DMS79 treated with DMSO at 0.1 percent for 48 hours (cell line): ENCODE measurements at places on chromosomes 4 and X.

GRCh38 chrX:77742788-77743476 lies 43.1 kb downstream of the ATRX start:
- DNase-seq: no peak

DNA sequence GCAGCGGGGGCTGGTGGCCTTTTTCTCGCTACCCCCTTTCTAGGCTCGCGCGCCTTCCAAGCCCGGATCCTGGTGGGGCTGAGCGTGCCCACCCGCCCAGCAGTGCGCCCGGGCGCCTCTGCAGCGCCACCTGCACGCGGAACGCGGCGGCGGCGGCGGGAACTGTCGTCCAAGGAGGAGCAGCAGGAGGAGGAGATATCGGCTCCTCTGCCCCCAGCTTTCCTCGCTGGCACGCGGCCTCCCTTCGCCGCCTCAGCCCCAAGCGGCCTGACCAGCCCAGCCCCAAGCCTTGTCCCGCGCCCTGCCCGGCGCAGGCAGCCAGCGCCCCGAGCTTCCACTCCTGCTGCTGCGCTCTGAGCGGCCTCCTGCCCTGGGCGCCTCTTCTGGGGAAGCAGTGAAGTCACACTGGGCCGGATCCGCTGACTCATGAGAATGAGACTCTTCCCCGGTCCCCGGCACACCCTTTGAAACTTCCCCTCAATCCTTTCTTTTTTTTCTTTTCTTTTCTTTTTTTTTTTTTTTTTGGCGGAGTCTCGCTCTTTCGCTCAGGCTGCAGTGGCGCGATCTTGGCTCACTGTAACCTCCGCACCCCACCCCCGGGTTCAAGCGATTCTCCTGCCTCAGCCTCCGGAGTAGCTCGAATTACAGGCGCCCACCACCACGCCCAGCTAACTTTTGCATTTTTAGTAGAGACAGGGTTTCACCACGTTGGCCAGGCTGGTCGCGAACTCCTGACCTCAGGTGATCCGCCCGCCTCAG lies 10.6 kb upstream of the ELF4 start:
- no peak for DNase-seq

DNA sequence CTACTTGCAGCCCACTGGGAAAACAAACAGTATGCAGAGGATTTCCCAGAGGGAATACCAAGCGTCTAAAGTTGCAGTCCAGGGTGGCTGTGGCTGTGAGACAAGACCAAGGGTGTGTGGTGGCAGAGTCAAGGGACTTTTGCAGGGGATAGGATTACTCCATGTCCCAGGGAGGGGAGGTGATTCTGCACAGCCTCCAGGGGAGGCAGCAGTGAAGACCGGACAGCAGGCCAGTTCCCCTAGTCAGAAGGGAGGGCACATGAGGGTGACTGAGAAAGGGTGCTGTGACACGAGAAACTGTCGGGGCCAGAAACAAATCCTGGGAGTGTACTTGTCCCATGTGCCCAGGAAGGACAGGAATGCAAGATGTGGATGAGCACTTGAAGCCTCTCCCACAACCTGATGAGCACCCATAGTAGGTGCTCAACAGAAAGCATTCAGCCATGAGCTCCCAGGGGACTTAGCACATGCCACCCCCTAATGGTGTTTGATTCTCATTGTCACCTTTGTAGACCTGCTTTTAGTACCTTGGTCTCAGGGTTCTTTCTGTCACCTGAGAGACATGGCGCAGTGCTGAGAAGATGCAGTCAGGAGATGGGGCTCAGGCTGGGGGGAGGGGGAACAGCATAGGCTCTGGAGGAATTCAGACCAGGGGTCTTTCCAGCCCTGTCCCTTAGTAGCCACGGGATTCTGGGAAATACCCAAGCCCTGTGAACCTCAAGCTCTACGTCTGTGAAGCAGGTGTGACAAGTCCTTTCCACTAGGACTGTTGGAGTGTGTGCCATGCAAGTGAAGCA lies 18.1 kb upstream of the HSFX3 start:
- DNase-seq: no peak

- no peak for DNase-seq
These were observed 12.4 kb upstream of the TDO2 start for GRCh38 chr4:155891058-155891457.

DNA sequence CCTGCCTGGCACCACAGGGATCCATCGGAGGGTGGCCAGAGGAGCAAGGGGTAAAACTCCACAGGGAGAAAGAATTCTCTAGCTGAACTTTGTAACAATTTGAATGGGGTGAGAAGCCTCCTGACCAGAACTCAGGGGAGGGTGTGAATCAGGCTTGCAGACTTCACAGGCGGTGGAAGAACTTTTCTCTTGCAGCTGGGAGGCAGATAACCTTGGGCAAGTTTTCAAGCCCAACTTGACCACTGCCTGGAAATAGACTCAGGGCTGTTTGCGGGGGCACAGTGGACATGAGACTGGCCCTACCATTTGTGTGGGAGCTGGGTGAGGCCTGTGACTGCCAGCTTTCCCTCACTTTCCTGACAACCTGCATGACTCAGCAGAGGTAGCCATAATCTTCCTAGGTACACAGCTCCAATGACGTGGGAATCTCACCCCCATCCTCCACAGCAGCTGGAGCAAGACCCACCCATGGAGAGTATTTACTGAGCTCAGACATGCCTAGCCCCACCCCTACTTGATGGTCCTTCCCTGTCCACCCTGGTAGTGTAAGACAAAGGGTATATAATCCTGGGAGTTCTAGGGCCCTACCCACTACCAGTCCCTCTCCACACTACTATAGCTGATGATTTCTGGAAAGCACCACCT lies 210.0 kb upstream of the AGTR2 start:
- DNase-seq: no peak

- no peak for DNase-seq
These were observed 85.6 kb downstream of the ZNF330 start for GRCh38 chr4:141306331-141306730.

GRCh38 chr4:1383728-1384591 lies 22.3 kb downstream of the NKX1-1 start:
- DNase-seq: no peak

- DNase-seq: no peak
These were observed 203.5 kb downstream of the RBM46 start for GRCh38 chr4:154984616-154985015.

DNA sequence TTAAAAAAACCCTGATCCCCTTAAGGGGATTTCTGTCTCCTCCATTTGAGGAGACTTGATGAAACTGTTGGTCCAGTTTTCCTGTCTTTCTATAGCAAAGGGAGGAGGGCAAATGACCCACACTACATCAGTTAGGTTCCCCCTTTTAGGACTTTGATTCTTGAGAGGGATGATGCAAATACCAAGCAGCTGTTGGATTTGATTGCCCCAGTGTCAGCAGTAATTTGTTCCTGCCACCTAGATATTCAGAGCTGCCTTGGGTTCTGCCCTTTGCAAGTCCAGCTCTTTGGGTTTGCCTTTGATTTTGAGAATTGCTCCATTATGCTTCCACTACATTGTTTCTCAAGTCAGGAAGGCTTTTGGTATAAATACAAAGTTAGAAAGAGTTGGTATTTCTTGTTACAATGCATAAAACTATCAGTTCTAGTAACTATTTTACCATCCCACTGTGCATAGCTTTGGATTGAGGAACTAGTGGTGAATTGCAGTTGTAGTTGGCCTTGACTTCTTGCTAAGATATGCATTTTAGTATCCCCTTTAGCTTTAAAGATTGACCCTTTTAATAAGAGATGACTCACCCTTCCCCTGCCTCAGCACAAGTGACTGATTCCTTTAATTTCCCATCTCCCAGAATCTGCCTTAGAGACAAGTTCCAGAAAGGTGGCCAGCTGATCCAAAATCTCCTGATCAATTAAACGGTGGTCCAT lies 24.3 kb upstream of the ZNF330 start:
- DNase-seq: no peak

DNA sequence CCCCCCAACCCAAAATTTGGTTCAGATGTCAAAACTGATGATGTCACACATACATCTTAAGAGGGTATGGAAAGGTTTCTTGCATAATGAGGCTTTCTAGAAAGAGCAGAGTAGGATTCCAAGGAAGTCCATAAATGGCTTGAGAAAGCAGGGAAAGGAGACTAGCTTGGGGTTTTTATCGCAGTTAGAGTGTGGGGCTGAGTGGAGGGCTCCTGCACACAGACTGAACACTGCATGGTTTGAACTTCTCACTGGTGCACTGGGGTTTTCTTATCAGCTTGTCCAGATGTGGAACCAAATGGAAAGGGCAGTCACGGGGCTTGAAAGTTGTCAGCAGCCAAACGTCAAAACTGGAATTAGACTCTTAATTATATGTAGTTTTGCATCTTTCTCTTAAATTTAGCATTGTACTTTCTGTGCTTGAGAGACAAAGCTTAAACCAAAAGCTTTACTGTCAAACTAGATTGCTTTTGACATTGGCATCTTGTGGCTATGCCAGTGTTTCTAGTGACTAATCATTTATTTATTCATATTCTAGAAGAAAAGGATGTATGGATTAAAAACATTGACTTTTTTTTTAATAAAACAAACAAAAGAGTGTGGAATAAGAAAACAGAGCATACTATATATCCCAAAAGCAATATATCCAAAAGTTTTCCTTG lies 78.3 kb upstream of the STIM2 start:
- no peak for DNase-seq

GRCh38 chr4:167555338-167556022 lies 321.2 kb upstream of the SPOCK3 start:
- DNase-seq: no peak

GRCh38 chr4:14337892-14338584 lies 664.2 kb upstream of the CPEB2 start:
- DNase-seq: no peak

DNA sequence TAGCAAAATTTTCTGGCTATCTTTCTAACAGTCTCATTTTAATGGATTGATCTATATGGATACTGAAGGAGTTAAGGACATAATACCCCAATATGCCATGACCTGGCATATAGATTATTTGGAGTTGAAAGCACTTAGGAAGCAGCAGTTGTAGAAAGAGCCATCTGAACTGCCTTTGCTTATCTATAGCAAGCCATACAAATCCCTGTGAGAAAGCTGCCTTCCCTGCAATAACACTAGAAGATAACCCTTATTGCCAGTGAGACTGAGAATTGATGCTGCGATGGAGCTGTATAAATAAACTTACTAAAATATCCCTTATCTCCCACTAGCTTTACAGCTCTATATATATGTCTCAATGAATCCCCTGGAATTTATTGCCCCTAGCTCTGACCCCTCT lies 346.3 kb downstream of the TECRL start:
- no peak for DNase-seq

GRCh38 chrX:50747471-50747900 lies 66.5 kb downstream of the SHROOM4 start:
- DNase-seq: no peak

- DNase-seq: no peak
These were observed 148.6 kb upstream of the TTC29 start for GRCh38 chr4:147094238-147094637.

- no peak for DNase-seq
These were observed 379.0 kb downstream of the STIM2 start for GRCh38 chr4:27239641-27240040.

GRCh38 chr4:16896881-16897750 lies 1.3 kb downstream of the LDB2 start:
- DNase-seq: no peak

DNA sequence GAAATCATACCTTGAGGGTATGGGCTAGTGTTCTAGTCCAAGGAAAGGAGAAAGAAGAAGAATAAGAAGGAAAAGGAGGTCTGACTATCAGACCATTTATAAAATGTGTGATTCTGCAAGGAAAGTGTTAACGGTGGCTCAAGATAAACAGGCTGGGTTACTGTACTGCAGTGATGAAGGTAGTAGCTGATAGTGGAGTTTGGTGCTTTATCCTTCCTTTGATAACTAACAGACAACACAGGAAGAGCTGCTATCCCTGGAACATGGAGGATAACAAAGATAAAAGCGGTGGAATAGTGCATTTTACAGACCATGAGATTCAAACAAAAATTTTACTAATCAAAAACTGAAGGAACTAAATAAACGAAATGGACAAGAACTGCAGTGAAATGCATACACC lies 2.6 kb downstream of the UNC5C start:
- DNase-seq: no peak

- DNase-seq: peak; percentile 5
These were observed 617.1 kb upstream of the INTU start for GRCh38 chr4:127015667-127016117.

GRCh38 chr4:185793716-185794115 lies 18.3 kb downstream of the SORBS2 start:
- DNase-seq: no peak

- DNase-seq: no peak
These were observed 679.2 kb downstream of the NLGN4X start for GRCh38 chrX:5549512-5549911.
